ENCODE measurements at places on chromosomes 1 and 21.
A peak's percentile ranks its signal among the peaks of the same experiment; 100 is the strongest.

DNA sequence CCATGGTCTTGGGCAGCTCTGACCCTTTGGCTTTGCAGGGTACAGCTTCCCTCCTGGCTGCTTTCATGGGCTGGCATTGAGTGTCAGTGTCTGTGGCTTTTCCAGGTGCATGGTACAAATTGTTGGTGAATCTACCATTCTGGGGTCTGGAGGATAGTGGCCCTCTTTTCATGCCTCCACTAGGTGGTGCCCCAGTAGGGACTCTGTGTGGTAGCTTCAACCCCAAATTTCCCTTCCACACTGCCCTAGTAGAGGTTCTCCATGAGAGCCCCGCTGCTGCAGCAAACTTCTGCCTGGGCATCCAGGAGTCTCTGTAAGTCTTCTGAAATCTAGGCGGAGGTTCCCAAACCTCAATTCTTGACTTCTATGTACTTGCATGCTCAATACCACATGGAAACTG lies 494.5 kb upstream of the LRRC7 start:
- no peak for DNase-seq

- peak; percentile 94 for DNase-seq
Observed at GRCh38 chr1:27527223-27527889, 37.4 kb upstream of the WASF2 start.

DNA sequence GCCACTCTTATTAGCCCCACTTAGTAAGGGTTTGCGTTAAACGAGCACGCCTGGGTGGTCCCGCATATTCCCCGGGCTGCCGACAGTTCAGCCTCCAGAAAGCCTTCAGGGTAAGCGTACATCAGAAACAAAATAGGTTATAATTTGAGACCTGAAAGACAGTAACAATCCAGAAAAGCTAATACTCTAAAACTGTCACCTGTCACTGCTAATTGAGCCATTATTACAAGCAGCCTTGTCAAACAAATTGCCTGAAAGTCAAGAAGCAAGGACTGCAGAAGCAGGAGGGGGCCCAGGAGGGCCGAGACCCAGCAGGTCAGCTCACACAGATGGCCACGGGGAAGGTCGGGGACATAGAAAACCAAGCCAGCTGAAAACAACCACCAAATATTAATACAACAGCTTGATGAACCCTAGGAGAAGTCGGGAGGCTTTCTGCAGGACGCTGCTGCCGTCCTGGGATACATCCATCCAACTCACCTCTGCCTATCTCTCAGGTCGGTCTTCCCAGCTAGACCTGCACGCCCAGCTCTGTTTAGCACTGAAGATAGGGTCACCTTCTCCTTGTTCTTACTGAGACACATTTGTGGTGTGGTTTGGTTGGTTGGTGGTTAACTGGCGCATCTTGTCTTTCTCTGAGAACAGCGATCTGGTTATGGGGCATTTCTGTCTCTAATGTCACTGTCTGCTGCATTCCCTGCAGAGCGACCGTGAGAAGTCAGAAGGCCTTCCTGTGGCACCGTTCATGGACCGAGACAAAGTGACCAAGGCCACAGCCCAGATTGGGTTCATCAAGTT lies 110.8 kb downstream of the WDR4 start:
- no peak for DNase-seq

DNA sequence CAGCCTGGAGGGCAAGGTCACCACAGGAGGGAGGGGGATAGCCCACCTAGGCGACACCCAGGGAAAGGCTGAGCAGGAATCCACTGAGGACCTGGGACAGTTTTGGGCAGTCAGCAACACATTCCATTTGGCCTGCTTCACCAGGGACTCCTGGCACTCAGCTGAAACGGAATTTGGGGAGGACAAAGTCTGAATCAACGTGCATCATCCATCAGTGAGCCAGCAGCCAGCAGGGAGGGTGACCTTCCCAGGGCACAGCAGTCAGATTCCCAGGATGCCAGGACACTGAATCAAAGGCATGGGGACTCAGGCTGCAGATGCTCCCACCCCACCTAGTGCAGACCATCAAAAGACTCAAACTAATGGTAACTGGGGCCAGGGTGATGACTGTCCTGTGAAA lies 4.6 kb downstream of the SH3BP5L start:
- peak; percentile 13 for DNase-seq

- DNase-seq = peak; percentile 17
Observed at GRCh38 chr1:7456722-7457082, 314.4 kb upstream of the VAMP3 start.

- DNase-seq = no peak
Observed at GRCh38 chr1:170993151-170993550, 57.8 kb downstream of the MROH9 start.

- DNase-seq = peak; percentile 53
Observed at GRCh38 chr1:112337028-112337531, 58.9 kb upstream of the CTTNBP2NL start.

- peak; percentile 88 for DNase-seq
Observed at GRCh38 chr21:39675993-39676661, 63.4 kb downstream of the B3GALT5 start.

DNA sequence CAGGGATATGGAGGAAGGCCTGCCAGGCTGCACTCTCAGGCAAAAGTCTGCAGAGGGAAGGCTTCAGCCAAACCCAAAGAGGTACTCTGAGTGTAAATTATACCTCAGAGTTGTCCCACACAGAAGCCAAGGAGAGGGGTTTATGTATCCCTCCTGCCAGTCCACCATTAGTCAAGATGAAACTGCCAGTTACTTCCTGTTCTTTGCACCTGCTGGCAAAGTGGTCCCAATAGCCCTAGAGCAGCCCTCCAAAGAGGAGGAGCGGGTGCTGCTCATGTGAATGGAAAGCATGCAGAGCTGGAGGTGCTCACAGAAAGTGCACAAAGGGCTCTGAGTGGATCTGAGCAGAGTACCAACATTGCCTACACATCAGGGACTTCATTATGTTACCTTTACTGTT lies 37.1 kb upstream of the MCOLN3 start:
- DNase-seq = no peak

DNA sequence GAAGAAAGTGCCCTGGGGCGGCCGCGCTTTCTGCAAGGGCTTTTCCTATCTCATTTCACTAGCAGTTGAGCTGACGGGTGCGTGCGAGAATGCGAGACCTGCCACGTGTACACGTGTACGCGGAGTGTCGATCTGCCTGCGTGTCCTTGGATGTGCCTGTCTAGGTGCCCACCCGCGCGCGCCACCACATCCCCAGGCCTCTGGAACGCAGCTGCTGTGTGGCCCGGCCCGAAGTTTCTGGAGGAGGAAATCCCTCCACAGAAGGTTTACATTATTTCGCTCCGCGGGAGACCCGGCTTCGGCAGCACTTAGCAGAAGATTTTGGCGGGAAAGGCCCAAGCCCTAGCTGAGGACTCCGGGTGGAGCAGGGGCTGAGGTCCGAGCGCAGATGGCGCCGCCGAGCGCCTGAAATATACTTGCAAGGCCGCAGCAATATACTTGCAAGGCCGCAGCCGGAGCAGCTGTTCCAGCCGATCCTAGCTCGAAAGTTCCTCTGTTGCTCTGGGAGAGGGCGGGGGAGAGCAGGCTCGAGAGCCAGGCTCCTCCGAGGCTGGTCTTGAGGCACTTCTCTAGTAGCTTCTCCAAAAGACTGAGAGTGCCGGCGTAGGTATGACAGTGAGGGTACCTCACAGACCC lies 3.9 kb downstream of the TBX15 start:
- peak; percentile 83 for DNase-seq

- no peak for DNase-seq
Observed at GRCh38 chr1:229869687-229870086, 197.4 kb upstream of the GALNT2 start.

DNA sequence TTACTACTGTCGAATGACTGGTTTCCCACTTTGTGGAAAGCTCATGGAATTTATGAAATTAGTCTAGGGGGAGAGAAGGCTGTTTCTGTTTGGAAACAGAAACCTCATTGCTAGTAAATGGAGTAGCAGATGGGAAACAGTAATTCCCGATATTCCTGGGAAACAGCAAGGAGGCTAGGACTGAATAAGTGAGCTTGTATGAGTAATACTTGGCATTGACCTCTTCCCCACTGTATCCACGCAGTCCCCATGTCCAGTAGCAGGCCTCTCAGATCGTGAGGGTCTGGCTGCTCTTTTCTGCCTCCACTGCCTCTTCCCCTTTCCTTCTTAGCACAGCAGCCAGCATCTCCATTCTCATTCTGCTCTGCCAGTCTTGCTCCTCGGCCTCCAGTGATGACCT lies 75.5 kb downstream of the PRDM2 start:
- DNase-seq = no peak

DNA sequence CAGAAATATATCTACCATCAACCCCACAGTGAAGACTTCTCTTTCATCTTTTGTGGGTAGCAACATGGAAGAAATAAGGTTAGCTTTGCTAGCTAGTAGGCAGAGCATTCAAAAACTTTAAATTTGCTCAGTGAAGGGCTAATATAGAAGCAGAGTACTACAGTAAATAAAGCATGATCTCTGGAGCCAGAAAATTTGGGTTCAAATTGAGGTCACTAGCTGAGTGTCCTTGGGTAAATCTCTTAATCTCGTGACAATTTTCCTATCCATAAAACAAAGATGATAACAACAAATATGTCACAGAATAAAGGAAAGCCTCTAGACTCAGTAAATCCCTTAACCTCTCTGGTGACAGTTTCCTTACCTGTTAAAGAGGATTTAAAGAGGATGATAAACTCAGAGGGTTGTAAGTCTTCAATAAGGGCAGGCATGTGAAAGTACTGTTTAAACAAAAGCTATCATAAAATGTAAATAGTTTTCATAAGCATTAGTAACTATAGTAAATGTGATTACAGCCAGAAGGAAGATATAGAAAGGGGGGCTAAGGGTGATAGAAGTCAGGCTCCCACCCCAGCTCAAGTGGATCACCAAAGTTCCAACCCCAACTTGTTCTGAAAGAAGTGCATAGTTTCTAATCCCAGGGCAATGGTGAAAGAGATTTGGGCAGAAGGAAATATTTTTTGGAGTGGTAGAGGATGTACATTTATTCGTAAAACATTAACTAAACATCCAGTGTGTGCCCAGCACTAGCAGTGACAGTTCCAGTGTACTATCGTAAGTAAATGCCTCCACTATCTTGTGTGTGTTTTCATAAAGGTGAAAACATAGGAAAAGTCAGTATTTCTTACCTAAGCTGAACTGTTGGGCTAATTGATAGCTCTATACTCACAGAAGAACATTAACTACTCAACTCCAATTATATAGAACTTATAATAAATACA lies 24.8 kb downstream of the TM2D1 start:
- DNase-seq = no peak

Measured in ELF-1 (cell line).